SK-N-SH (cell line): ENCODE measurements at places on chromosomes 4 and X.

DNA sequence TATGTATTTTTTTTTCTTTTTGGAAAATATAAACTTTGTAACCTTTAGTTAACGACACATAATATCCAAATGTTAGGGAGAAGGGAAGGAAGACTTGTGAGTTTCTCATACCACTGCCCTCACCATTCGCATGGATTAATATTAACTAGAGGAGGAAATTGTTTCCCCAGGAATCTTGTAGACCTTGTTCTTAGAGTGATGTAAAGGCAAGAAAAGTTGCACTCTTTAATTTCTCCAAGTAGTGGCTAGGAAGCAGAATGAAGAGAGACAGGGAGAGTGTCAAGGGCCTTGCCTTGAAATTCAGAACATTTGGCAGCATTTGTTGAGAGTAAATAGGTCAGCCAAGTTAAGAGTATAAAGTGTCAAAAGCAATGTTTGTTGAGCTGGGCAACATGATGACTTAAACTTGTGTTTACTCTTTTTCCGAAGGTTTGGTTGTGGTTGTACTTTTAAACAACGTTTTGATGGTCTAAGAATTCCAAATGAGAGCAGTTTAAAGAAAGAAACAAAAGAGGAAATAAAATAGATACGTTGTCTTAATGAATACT lies 105.7 kb downstream of the TENM3 start:
- no peak for DNase-seq

- no peak for DNase-seq
These were observed 46.1 kb downstream of the CNGA2 start for GRCh38 chrX:151780621-151781020.

- peak; percentile 21 for DNase-seq
These were observed 25.5 kb upstream of the RXFP1 start for GRCh38 chr4:158496030-158496741.

- DNase-seq, result no peak
These were observed 158.0 kb downstream of the CBLL2 start for GRCh38 chrX:22430701-22431100.

DNA sequence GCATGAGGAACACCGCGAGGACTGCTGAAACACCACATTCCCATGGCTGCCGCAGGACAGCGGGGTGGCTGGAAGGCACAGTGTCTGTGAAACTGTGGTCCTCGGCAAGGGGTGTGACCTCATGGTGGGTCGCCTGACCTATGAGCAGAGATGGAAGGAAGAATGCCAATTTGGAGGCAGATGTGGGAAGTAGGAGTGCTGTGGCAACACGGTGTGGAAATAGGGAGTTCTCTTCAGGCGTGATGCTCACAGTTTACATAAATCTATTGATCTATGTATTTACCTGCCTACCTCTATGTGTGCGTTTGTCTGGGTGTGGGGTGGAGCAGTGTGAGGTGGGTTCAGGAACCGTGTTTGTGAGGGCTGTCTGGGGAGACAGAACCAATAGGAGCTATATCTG lies 62.3 kb upstream of the LSM6 start:
- DNase-seq, result no peak

- DNase-seq, result no peak
These were observed 9.7 kb downstream of the CXorf38 start for GRCh38 chrX:40637687-40638086.

DNA sequence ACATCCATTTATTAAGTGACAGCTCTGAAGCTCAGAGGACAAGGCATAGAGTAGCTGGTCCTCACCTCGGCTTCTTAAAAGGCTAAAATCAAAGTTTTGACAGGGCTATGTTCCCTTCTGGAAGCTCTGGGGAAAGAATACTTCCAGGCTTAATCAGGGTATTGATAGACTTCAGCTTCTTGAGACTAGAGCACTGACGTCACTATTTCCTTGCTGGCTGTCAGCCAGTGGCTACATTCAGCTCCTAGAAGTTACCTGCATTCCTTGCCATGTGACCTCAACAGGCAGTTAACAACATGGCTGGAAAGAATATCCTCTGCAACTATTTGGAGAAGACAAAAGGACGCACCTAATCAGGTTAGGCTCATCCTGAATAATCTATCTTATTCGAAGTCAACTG lies 1144.8 kb downstream of the ADGRL3 start:
- DNase-seq, result no peak

- DNase-seq, result no peak
These were observed 177.3 kb downstream of the GRIA3 start for GRCh38 chrX:123361371-123361770.

- peak; percentile 89 for DNase-seq
These were observed 114.5 kb downstream of the ADRA2C start for GRCh38 chr4:3880615-3881120.

GRCh38 chr4:79178760-79179159 lies 147.1 kb downstream of the NAA11 start:
- DNase-seq, result no peak

DNA sequence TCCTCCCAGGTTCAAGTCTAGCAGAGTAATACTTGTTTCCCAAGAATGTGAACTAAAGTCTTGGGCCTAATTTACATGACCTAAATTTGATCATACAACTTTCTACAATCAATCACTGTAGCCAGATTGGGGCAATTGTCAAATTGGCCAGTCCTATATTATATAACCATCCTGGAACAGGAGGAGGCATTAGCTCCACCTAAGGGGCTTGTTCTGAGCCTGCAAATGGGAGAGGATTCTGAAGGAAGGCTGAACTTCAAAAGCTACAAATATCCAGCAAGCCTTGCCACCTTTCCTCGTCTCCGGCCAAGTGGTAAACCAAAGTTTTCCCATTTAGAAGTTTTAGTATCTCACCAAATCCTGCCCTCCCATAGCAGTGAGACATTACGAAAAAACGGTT lies 1289.6 kb upstream of the TENM3 start:
- DNase-seq, result no peak

- DNase-seq, result no peak
These were observed 110.1 kb upstream of the MED14 start for GRCh38 chrX:40845331-40845911.

- DNase-seq, result no peak
These were observed 387.4 kb downstream of the SPOCK3 start for GRCh38 chr4:166846939-166847338.

DNA sequence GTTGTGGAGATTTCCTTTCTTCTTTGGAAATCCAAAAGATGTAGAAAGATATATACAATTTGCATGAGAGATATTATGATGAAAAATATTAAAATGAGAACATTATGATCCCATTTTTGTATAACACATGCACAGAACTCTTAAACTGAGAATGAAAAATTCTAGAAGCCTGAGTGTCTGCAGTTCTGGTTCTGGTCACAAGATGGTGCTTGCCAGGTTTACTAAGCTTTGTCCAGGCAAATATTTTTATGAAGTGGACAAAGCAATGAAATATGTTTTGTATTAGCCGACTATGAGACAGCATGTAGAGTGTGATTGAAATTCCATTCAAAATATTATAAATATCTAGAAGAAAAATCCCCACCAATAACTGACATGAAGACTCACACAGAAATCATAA lies 2.2 kb downstream of the PWWP3B start:
- DNase-seq, result peak; percentile 7

GRCh38 chr4:128711361-128711760 lies 98.1 kb upstream of the JADE1 start:
- peak; percentile 19 for DNase-seq

GRCh38 chr4:83417566-83417965 lies 38.1 kb downstream of the HELQ start:
- DNase-seq, result no peak

DNA sequence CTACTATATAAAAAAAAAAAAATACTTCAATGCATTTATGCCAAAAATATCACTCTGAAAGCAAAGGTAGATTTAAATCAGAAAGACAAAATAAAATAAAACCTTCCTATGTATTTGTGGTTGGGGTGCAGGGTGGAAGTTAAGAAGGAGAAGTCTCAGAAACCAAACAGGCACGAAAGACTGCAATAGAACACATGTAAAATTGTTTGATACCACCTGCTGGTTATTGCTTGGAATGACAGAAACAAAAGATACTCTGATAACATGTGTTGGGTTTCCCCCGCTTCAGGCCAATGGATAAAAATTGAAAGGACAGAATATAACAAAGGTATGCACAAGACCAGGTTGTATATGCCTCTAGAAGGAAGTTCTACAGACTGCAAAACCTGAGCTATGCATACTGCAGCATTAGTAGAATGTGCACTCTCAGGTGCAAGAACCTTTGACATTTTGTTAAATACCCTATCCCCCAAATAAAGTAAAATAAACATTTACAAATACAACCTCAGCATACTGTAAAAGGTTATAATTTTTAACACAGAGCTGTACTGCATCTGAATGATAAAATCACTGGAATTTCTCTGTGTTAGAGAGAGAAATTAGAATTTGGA lies 118.8 kb downstream of the GABRA2 start:
- peak; percentile 4 for DNase-seq

DNA sequence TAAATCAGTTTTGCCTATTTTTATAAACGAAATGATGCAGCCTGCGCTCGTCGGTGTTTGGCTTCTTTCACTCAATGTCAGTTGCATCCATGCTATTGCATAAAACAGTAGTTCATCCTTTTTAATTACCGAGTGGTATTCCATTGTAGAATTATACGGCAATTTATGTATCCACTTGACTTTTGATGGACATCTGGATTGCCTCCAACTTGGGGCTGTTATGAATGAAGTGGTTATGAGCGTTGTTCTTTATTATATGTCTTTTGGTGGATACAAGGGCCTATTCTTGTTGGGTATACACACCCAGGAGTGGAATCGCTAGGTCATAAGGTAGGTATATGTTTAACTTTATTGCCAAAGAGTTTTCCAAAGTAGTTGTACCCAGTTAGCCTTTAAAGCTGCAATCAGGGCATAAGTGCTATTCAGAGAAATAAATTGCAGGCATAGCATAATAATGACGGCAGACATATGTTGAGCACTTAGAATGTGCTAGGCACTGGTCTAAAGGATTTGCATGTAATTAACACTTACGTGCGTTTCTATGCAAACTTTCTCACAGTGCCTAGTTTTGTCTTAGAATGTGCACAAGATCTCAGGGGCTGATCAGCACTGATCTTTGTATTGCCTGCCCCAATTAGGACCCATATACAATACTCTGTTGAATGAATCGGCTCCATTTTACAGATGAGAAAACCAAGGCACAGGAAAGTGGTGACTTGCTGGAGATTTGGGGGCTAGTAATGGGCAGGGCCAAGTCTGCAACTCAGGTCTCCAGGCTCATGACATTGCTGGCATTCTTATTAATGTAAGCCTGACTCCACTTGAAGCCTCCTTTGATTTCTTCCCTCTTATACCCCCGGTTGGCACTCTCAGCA lies 407.0 kb downstream of the BCOR start:
- no peak for DNase-seq

DNA sequence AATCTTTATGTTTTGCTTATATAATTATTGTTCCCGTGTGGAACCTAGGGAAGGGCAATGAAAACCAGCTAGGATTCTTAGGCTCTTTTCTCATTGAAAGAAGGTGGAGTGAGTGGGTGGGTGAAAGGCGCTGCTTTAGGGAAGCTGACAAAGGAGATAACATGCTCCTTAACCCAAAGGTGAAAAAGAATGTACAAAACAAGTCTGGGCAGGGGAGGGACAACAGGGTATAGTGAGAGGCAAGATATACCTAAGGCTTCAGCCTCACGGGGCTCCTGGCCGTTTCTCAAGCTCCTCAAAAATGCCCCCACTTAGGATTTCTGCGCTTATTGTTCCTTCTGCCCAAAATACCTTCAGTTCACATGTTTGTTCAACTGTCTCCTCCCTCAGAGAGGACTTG lies 1.8 kb downstream of the SH2D1A start:
- DNase-seq, result no peak

GRCh38 chrX:69615779-69616456 lies at the start of gene EDA:
EDA (plus strand) TSS chrX:69616113.
- peak; percentile 88 for DNase-seq

DNA sequence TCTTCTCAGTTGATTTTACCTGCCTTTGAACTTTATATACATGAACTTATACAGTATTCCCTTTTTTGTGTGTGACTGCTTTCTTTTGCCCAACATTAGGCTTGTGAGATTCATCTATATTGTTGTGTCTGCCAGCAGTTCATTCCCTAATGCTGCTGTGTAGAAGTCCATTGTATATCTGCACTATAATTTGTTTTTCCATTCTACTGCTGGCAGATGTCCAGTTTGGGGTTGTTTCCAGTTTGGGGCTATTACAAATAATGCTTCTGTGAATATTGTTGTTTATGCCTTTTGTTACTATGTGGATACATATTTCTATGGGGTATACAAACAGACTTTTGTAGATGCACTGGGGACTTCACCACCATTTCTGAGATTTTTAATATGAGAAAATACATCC lies 268.4 kb downstream of the DCTD start:
- no peak for DNase-seq

GRCh38 chr4:149306537-149306936 lies 509.1 kb downstream of the IQCM start:
- DNase-seq, result no peak

DNA sequence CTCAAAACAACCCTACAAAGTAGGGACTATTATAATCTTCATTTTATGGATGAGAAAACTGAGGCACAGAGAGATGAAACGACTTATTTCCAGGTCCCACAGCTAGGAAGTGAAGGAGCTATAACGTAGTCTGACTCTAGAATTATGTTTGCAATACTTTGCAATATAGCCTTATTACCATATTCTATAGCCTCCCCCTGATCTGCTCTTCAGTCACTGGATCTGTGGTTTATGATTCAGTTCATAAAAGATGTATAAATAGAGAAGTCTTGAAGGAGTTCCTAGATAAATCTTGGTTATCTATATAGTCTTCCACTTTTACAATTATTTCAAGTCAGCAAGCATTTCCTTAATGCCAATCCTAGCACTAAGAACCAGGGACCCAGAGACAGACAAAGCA lies 57.5 kb downstream of the OPHN1 start:
- DNase-seq, result no peak

DNA sequence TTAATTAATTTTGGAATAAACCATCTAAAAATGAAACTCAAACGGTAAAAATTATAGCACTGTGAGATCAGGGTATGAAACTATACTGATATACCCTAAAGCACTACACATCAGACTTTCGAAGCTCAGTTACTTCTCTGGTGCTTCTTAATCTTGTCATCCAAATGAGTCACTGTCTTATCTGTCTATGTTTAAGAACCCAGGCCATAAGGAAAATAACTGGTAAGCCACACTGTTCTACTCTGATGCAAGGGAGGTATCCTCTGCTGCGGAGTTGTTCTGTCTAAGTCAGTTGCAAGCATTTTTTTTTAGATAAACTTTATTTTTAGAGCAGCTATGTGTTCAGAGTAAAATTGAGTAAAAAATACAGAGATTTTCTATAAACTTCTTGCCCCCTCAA lies 830.8 kb upstream of the POU3F4 start:
- DNase-seq, result no peak
